GOT3 (cell line): ENCODE measurements at places on chromosomes 1 and 21.

GRCh38 chr1:3677484-3677883 is 25.2 kb downstream of the TP73 start:
- DNase-seq = no peak

DNA sequence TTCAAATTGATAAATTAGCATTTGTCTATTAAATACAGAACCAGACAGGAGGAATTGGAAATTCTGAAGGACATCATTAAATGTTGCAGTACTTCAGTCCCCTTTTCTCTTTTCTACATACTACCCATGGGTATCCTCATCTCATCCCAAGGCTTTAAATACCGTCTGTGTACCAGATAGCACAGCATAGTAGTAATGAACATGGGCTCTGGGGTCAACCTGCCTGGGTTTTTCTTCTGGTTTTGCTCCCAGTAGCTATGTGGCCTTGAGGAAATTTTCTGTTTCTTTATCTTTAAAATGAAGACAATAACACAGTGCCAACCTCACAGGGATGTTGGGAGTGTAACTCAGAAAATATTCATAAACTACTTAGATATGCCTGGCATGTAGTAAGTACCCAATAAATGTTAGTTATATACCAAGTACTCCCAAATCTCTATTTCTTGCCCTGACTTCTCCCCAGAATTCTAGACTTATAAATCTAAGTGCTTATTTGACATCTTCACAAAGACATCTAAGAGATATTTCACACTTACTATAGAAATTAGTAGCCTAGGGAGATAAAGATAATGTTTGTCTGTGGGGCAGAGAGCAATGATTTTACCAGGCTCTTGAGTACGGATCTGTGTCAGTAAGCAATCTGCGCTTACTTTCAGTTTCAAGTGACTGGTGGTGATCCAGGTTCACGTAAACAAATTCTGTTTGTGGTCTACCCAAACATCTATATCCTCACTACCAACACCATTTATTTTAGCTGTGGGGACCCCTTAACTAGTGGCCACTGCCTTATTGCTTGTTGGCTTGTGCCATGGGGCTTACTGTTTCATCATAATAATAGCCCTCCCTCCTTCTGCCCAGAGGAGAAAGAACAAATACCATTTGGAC is 37.3 kb downstream of the VANGL2 start:
- DNase-seq = no peak

GRCh38 chr1:56586502-56586901 is 7.1 kb upstream of the PLPP3 start:
- no peak for DNase-seq

DNA sequence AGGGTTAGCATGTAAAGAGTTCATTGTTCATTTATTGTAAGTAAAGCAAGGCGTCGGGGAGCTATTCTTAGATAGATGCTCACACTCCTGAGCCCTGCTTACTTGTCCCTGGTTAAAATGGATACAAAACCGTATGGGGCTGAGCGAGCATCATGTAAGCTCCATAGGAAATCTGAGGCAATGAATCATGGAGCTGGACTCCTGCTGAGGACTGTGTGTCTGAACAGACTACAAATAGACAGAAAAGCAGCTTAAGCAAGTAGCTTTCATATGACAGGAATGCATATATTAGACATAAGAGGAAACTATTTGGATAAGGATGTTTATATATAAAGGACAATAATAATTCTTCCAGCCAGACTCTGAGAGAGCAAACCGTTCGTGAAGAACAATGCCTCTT is 604.9 kb upstream of the PTBP2 start:
- no peak for DNase-seq

DNA sequence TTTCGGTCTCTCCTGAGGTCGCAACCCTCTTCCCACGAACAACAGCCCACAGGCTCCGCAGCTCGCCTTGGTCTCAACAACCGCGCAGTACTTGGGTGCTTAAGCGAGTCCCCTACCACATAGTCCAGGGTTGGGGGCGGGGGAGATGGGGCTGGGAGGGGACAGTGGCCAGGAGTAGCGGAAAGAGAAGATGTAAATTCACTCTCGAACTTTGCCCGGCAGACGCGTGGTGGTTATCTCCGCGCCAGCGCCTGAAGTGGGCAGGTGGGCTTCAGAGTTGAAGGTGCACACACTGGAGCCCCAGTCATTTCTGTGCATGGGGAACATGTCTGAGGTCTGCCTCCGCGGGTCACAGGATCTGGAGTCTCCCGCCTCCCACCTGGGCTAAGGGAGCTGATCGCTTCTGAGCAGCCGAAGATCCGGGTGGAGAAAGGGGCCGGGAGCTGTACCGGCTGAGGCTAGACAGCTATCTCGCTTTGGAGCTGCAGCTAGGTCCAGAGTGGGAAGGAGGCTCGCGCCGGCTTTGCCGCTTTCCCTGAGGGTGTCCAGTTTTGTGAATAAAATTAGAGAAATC is 4.3 kb upstream of the FOXD2 start:
- no peak for DNase-seq

DNA sequence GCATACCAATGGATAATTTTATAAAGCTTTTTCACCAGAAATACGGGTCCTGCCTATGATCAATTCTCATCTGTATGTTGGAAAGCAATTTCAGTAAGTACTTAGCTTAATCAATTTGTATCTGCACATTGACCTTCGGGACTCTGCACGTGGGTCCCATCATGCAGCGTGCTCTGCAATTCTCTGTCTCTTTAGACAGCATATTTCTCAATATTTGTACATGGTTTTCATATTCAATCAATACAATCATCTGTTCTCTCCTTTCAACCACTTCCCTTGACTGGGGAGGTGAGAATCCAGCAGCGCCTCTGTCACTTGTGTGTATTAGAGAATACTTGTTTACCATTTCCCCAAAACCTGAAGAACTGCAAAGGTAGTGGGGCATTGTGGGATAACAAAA is 220.5 kb downstream of the TNR start:
- no peak for DNase-seq
